ENCODE measurements at places on chromosomes 7 and 10.

DNA sequence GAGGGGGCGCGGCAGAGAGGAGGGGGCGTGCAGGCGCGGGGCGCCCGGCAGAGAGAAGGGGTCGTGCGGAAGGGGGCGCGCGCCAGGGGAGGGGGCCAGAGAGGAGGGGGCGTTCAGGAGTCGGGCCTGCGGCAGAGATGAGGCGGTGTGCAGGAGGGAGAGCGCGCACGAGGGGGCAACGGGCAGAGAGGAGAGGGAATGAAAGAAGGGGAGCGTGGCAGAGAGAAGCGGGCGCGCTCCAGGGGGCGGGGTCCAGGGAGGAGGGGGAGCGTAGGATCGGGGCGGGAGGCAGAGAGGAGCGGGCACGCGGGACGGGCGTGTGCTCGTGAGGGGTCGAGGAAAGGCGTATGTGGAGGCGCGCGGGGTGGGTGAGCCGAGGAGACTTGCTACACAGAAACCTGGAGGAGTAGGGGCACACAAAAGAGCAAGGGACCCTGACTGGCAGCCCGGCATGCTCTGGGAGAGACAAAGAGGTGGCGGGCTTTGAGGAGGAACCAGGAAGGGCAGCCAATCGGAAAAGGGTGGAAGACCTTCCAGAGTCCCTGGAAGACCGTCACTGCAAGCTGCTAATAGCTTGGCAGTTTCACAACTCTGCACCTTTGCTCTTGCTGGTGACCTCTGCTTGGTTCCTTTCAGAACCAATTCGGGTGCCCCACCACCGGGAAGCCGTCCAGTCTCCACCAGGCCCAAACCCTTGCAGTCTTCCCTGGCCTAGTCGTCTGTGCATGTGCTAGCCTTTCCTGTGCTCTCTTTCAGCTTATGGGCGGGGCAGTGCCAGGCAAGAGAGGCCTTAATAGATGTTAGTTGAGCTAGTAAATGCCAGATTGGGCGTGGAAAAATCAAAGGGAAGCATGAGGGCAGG lies 639 bp downstream of the DYDC2 start:
- no peak for DNase-seq

DNA sequence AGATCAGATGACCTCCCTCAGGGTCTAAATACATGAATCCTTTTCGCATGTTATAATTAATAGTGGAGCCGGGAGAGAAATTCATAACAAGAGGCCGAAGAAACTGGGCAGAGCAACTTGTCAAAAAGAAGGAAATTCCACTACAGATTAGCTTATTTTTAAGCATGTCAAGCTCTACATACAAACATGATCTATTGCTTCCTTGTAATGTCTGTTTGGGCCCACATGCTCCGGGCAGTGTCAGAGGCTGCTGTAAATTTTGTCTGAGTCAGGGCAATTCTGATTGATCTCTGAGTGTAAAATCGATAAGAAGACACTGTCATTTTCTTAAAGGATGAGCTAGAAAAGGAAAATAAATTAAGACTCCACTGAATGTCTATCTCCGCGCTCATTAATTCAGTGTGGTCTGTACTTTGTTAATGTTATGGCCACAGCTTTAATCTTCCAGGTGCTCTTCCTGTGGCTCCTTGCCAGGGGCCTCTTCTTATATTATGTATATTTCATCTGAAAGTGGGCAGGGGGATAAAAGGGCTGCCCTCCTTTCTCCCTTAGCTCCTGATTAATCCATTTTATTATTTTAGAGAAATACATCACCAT lies 194.1 kb upstream of the SP8 start:
- no peak for DNase-seq

GRCh38 chr7:2222516-2222915 lies 10.2 kb downstream of the MAD1L1 start:
- no peak for DNase-seq

GRCh38 chr10:44511601-44512000 lies 126.7 kb upstream of the CXCL12 start:
- no peak for DNase-seq

- no peak for DNase-seq
Measured at GRCh38 chr7:49344556-49344955, 420.2 kb downstream of the CDC14C start.

DNA sequence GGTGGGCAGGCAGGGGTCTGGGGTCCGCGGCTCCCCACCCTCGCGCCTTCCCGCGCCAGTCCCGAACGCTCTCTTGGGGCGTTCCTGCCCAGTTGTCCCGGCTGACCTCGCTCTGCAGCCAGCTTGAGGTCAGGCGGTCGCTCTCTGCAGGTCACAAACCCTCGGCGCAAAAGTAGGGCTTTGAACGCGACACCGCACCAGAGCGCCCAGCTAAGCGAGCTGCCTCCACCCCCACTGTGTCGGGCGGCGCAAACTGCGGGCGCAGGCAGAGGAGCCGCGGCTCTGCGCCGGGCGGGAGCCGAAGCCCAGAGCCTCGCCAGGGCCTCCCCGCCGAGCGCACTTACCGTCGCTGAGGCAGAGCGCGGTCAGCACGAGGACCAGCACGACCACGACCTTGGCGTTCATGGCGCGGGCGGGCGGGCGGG lies 284 bp downstream of the CXCL12 start:
- DNase-seq, result no peak

GRCh38 chr10:108685863-108686531 lies 1237.3 kb downstream of the XPNPEP1 start:
- DNase-seq, result no peak

DNA sequence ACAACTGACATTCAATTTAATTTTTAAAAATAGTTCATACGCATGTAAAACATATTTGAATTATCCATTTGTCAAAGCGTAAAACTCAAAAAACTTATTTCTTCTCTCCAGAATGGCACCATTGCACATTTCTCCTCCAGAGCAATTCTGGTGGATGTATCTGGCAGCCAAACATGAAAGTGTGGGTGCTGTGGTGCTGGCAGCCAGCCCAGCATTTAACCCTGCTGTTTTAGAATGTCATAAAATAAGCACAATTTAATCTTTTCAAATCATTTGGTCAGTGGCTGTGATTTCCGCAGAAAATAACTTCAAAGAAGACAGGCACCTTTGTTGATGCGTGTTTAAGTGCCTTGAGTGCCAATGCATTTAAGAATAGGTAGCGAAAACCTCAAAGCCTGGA lies 302.7 kb upstream of the MEOX2 start:
- DNase-seq, result no peak

- DNase-seq, result no peak
Measured at GRCh38 chr10:95400787-95401186, 110.0 kb upstream of the PDLIM1 start.

DNA sequence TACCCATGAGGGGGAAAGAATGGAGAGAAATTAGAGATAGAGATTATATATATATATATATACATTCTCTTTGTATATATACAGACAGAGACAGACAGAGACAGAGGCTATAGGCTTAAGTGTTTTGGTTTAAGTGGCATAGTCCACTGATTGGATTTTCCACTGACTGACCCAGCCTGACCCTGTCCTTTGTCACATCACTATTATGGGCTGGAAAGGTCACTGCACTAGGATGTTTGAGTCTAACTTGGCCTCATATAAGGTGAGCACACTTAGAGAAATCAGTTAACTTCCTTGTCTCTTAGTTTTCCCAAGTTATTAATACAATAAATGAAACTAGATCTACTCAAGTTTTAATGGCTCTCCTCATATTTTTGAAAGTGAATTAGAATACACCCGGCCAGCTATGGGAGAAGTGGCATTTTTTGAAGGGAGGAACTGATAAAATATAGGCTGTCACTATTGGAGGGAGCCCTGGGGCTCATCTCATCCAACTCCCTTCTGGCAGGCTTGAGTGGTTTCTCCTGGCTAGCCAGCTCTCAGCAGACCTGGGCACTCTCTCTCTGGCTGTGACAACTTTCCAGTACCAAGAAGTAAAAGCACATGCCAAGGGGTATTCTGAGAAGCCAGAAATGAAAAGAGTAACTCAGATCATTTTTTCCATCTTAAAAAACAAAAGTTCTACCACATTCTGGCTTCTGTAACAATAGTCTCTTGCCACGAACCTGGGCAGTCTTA lies 455.6 kb upstream of the ANKRD30A start:
- no peak for DNase-seq

DNA sequence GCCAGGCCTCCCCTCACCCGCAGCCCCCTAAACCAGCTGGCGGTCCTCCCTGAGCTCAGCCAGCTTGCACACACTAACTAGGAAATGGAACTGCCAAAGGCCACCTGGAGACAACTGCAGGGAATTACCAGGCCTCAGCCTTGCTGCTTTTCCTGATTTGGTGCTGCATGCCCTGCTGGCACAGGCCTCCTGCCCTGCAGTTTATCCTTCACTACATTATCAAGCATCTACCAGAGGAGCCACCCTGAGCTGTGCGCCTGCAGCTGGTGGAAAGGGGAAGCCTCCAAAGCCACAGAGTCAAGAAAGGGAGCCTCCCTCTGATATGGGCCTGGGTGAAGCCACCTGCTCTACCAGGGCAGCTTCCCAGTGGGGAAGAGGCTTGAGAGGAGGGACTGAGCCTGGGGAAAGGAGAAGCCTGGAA lies 139.8 kb downstream of the GRID1 start:
- no peak for DNase-seq

DNA sequence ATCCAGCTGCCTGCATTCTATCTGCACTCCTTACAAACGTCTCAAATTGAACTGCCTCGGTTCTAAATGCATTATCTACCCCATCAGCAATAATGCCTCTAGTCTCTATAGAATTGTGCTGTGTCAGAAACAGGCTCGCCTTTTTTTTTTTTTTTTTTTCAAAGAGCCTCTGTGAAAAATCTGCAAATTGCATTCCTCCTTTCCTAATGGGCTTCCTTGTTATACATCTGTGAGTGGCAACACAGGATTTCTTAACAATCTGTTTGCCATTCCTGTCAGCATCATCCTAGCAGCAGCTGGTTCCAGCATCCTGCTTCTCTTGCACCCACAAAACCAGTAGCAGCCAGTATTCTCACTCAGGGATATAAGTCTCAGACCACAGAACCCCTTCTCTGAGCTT lies 413.5 kb upstream of the SEMA3D start:
- DNase-seq, result no peak

DNA sequence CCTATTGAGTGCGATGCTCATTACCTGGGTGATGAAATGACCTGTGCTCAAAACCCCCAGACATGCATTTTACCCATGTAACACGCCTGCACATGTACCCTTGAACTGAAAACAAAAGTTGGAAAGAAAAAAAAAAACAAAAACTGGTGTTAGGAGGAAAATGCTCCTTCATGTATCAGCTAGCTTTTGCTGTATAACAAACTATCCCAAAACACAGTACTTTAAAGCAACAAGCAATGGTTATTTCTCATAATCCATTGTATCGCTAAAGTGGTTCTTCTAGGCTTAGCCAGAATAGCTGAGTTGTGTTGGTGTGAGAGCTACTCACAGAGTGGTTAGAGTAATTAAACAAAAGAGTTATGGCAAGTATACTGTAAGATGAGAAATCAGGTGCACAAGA lies 12.2 kb upstream of the GALNT11 start:
- DNase-seq, result no peak

DNA sequence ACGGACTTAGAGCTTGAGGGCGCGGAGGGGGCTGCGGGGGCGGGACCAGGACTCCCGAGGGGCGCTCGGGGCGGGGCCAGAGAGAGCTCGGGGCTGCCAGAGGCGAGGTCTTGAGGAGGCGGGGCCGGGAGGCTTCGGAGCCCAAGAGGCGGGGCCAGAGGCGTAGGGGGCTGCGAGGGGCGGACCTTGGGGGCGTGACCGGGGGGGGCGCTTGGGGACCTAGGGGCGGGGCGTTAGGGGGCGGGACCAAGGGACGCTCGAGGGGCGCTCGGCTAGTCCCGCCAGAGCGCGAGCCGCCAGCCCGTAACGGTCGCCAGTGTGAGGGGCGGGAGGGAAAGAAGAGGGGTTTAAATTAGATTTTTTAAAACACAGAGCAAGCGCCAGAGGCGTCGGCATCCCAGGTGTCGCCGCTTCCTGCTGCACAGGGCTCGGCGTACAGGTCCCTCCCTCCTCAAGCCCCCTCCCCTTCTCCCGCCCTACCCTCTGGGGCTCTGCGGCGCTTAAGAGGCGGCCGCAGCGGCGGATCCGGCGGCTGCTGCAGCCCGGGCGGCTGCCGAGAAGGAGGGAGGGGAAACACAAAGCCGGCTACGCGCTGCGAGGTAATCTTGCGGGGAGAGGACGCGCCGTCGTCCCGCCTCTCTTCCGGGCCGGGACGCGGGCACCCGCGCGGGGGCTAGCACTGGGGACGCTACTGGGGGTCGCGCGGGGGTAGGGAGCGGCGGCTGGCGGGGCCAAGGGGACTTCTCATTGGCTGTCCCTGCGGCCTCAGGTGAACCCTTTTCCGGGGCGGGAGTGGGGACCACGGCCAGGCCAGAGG lies at the start of gene ADD3:
Gene ADD3 (plus strand): TSS at position 284 of the 817 bp plus-strand sequence. CDS start 92,670 bp downstream, outside the sequence.
- DNase-seq, result no peak

GRCh38 chr7:29090836-29091601 lies 55.3 kb downstream of the CPVL start:
- DNase-seq, result no peak

DNA sequence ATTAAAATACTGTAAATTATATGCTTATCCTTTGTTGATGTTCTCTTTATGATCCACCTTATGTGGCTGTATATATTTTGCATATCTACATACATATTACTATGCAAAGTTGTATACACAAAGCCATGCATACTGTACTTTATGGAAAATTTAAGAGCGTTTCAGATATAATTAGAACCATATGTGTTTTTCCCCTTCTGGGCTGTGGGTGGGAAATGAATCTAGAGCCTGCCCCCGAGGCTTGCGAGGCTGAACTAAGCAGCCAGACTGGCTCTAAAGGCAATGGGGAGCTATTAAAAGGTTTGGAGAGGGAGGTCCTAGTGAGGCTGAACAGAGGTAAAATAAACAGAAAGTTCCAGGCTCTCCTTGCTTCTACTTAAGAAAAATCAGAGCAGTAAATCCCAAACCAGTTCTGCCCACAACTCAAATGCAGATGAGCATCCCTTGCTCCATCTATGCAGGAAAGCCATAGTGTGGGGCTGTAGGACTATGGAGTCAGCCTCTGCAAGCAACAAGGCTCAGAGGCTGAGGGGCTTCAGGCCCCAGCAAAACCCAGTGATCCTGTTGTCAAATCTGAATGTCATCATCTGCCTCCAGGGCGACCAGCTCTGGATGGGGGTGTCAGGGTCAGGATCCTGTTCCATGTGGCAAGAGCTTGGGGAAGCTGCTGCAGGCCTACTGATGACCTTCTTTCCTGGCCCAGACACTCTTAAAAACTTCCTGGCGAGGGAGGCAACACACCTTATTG lies 14.1 kb upstream of the DDIT4 start:
- no peak for DNase-seq

DNA sequence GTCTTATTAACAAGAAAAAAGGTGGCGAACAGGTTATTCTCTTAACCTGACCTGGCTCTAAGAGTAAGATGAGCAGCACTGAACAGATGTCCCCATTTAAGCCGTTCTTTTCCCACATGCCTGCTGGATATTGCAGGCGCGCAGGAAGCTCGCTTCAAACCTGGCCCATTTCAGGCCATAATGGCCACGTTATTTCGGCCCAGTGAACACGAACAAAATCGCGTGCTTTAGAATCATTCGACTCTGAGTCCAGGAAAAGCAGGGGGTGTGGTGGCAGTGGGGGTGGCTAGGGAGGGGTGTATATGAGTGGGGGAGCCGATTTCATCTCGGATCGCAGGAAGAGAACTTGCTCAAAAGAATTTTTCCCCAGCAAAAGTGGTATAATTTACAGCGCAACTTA lies 6.6 kb upstream of the SP8 start:
- DNase-seq, result no peak
